Heart right ventricle (tissue), 16 donors: ENCODE measurements at places on chromosomes 5 and 9.

DNA sequence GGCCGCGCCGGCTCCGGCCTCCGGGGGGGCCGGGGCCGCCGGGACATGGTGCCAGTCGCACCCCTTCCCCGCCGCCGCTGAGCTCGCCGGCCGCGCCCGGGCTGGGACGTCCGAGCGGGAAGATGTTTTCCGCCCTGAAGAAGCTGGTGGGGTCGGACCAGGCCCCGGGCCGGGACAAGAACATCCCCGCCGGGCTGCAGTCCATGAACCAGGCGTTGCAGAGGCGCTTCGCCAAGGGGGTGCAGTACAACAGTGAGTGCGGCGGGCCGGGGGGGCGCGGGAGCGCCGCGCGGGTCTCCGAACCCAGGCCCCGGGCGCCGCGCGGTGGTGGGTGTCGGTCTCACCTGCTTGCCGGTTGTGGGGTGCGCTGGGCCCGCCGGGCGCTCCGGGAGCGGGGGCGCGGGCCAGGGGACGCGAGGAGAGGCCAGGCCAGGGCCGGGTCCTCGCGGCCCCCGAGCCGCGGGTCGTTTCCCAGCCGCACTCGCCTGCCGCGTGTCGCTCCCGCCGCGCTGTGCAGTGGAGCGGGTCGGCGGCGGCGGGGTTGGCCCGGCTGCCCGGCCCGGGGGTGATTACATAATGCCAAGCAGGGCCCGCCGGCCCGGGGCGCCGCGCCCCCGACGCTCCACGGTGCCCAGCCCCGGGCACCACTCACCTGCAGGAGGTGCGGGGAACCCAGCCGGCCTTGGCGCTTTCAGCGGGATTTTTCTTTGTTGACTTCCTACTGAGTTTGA lies 492 bp downstream of the RABL6 start:
- no peaks in the 10 kb centered on the region for H3K36me3 ChIP-seq
- H3K4me1 ChIP-seq = peaks cover 35% of the 10 kb centered on the region
- peak overlapping the region; percentile 95 for H3K27ac ChIP-seq
- no peaks in the 10 kb centered on the region for H3K27me3 ChIP-seq

GRCh38 chr5:58037899-58038298 lies 422.0 kb downstream of the PLK2 start:
- H3K27ac ChIP-seq = no peak overlapping the region
- no peaks in the 10 kb centered on the region for H3K27me3 ChIP-seq
- no peak for DNase-seq
- H3K36me3 ChIP-seq = no peaks in the 10 kb centered on the region

DNA sequence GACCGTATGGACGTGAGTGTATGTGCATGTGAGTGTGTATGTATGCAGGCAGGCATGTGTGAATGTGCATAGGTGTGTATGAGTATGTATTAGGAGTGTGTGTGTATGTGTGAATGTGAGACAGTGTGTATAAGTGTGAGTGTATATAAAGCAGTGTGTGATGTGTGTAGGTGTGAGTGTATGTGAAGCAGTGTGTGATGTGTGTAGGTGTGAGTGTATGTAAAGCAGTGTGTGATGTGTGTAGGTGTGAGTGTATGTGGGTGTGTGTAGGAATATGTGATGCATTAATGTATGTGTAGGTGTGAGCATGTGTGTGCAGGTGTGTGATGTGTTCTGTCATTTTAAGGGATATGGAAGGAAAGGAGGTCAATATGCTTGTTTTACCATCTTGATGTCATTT lies 215.5 kb downstream of the GADD45G start:
- H3K27me3 ChIP-seq = no peaks in the 10 kb centered on the region
- H3K36me3 ChIP-seq = no peaks in the 10 kb centered on the region
- no peak overlapping the region for H3K27ac ChIP-seq
- H3K4me1 ChIP-seq = peaks cover 8% of the 10 kb centered on the region

GRCh38 chr5:144195448-144195847 lies 24.8 kb downstream of the KCTD16 start:
- H3K4me3 ChIP-seq = no peak overlapping the region
- peaks cover 39% of the 10 kb centered on the region for H3K27me3 ChIP-seq
- H3K27ac ChIP-seq = no peak overlapping the region
- H3K4me1 ChIP-seq = no peaks in the 10 kb centered on the region
- H3K36me3 ChIP-seq = no peaks in the 10 kb centered on the region
- DNase-seq = no peak

GRCh38 chr5:34789021-34789531 lies 49.9 kb upstream of the TTC23L start:
- H3K27ac ChIP-seq = no peak overlapping the region
- H3K27me3 ChIP-seq = no peaks in the 10 kb centered on the region
- no peak for DNase-seq
- H3K36me3 ChIP-seq = no peaks in the 10 kb centered on the region

- no peaks in the 10 kb centered on the region for H3K36me3 ChIP-seq
- no peak overlapping the region for H3K27ac ChIP-seq
- no peak overlapping the region for H3K4me3 ChIP-seq
Measured at GRCh38 chr9:131475111-131475955, 27.4 kb upstream of the POMT1 start.

DNA sequence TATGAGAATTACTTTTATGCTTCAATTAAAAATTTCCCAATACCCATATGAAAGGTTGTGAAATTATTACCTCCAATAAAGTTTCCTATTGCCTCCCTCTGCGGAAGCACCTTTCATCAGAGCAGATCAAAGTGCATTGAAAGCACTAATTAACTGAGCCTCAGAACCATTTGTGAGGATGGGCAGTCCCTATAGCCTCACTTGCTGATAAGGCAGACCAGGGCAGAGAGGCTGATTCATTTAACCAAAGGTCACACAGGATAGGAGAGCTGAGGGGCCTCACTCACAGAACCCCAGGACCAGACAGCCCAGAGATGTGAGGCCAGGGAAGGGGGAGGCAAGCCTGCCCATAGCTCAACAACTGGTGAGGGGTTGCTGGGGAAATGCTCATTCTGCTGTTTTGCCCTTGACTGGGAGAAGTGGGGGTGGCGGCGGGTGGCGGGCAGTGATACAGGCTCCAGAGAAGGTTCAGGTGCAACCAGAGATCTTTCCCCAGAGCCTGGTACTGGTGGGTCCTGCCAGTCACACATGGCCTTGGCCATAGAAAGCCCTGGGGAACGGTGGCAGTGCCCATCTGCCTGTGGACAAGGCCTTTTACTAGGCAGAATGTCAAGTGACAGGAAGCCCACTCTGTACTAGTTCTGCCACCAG lies 57.9 kb downstream of the MACROH2A1 start:
- DNase-seq = no peak
- H3K27ac ChIP-seq = no peak overlapping the region
- H3K4me1 ChIP-seq = no peaks in the 10 kb centered on the region
- peaks cover 100% of the 10 kb centered on the region for H3K36me3 ChIP-seq
- no peak overlapping the region for H3K4me3 ChIP-seq

DNA sequence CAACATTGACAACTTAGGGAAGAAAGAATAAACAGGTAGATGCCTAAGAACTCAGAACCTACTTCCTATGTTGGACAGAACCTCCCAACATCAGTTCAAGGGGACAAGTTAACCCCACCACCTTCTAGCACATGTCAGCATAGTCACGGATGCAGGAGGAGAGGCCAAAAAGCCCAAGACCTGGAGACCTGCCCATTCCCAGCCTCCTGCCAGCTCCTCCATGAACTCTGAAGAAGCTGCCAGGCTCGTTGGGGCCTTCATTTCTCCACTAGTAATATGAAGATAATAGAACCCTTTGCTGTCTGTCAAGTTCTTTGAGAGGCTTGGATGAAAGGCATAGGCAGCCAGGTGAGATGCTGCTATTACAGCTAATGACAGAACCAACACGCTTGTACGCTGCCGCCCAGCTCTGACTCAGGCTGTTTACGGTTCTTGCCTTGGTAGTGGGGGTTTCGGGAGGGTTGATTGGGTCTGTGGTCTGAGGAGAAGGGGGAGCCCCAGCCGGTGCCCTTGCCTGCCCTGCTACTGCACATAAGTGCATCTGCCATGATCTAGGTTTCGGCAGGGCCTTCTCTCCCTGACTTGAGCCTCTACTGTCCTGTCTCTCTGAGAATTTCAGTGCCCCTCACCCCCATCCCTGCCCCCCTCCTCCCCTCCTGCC lies 82.2 kb downstream of the NRG2 start:
- H3K27me3 ChIP-seq = no peaks in the 10 kb centered on the region
- H3K4me3 ChIP-seq = no peak overlapping the region
- DNase-seq = no peak
- no peaks in the 10 kb centered on the region for H3K36me3 ChIP-seq
- no peak overlapping the region for H3K27ac ChIP-seq

GRCh38 chr9:27273186-27273585 lies 23.8 kb downstream of the EQTN start:
- H3K27me3 ChIP-seq = no peaks in the 10 kb centered on the region
- no peak for DNase-seq
- no peak overlapping the region for H3K4me3 ChIP-seq
- no peaks in the 10 kb centered on the region for H3K4me1 ChIP-seq
- H3K27ac ChIP-seq = no peak overlapping the region

DNA sequence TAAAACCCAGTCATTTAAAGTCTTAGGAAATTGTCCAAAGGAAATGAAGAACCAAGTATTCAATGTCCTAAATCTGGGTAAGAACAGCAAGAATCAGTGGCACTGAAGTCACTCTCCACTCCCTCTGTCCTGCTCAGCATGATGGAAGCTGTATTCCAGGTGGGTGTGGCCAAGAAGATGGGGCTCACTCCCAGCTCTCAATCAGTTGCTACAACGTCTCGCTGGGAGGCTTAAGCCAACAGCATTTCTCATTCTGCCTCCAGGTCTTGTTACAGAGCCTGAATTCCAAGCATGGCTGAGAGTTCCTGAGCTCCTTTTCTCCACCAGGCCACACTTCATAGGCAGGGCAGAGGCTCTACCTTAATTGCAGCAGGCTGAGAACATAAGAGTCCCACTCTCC lies 41.2 kb upstream of the TRIO start:
- no peaks in the 10 kb centered on the region for H3K36me3 ChIP-seq
- no peak for DNase-seq
- H3K27ac ChIP-seq = no peak overlapping the region
- H3K4me1 ChIP-seq = no peaks in the 10 kb centered on the region
- no peaks in the 10 kb centered on the region for H3K27me3 ChIP-seq
